NCI-H1417 (cell line): ENCODE measurements at places on chromosomes 12 and 14.

DNA sequence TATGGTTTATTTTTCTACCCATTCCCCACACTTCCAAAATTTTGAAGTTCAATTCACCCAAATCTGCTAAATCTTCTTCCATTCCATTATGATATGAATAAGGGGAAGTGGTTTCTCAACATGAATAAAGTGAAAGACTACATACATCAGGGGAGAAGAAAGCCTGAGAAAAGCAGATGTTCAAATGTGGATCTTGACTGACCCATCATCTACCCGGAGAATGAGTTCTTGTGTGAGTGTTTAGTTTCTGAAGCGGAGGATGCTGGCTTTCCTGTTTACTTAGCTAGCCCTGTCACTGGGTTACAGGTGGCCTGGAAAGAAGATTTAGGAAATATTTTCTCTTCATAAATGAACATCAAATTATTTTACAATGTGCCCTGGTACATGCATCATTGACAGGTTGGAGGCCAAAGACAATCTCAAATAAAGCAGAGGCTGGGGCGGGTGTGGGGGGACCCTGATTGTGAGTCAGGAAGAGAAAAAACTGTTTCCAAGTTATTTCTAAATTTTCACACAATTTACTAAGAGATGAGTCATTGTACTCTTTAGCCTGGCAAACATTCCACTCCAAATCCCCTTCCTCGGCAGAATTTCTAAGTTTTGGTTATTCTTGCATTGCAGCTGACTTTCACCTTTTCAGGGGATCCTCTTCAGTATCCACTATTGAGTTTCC lies 135.6 kb downstream of the SLC25A21 start:
- no peak for DNase-seq

GRCh38 chr12:57214398-57214781 lies 2.2 kb upstream of the NXPH4 start:
- peak; percentile 86 for DNase-seq

- no peak for DNase-seq
These were observed 32.6 kb upstream of the ARHGAP5 start for GRCh38 chr14:32044454-32044853.

DNA sequence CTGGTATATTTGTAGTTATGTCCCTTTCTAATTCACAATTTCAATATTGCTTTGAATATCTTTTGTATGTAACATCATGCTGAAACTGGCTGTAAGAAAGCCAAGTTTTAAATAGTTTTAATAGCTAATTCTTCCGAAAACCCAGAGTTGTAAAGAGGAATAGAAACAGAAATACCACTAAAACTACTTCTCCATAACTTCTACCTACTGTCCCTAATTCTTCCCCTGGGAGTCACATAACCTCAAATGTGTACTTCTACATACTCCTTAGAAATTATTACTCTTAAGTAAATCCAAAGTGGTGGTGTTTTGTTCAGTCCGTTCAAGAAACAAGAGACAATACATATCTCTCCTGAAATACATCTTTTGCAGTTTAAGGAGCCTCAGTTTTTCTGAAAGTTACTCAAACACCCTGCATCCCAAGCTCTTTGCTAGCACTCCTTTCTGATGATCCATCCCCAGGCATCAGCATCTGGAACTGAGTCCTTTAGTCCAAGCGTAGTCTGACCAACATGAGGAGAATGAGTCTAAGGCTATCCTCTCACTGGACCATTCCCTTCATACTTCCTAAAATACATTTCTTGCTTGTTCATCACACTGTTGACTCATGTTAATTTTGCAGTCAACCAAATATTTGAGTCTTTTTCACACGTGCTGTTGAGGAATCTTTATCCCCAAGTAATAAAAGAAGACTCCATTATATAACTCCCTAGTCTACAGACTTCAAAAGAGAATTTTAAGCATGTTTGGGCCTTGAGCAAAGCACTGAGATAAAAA lies 214.3 kb upstream of the NUDT4 start:
- no peak for DNase-seq

DNA sequence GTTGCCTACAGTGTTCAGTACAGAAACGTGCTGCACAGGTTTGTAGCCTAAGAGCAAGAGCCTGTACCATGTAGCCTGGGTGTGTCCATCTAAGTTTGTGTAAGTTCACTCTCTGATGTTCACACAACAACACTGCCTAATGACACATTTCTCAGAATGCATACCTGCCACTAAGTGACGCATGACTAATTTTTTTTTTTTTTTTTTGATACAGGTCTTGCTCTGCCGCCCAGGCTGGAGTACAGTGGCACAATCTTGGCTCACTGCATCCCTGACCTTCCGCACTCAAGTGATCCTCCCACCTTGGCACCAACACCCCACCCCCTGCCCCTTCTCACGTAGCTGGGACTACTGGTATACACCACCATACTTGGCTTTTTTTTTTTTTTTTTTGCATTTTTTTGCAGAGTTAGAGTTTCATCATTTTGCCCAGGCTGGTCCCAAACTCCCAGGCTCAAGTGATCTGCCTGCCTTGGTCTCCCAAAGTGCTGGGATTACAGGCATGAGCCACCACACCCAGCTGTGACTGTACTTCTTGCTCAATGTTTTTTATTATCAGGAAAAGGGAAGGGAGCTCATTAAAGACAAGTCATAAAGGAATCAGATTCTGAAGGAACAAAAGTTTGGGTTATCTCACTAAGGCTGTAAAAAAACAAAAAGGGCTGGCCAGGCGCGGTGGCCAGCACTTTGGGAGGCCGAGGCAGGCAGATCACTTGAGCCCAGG lies 10.0 kb upstream of the CDC42BPB start:
- DNase-seq, result no peak

GRCh38 chr12:120592121-120593049 lies 11.2 kb upstream of the POP5 start:
- DNase-seq, result no peak

GRCh38 chr12:87704374-87704773 lies 324.8 kb downstream of the C12orf50 start:
- DNase-seq, result no peak

DNA sequence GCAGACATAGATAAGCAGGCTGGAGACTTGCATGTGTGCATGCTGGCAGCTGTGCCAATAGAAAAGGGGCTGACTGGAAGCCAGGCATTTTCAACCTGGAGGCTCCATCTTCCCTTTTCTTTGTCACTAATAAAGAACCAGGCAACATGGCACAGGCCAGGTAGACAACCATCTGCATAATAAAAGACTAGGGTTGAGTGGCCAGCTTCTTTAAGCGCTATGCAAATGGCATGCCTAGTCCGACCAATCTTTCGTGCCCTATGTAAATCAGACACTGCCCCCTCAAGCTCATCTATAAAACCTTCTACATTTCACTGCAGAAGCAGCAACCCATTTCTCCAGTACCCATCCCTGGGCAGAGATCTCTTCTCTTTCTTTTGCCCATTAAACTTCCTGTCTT lies 4.6 kb upstream of the KLRC1 start:
- DNase-seq, result no peak

DNA sequence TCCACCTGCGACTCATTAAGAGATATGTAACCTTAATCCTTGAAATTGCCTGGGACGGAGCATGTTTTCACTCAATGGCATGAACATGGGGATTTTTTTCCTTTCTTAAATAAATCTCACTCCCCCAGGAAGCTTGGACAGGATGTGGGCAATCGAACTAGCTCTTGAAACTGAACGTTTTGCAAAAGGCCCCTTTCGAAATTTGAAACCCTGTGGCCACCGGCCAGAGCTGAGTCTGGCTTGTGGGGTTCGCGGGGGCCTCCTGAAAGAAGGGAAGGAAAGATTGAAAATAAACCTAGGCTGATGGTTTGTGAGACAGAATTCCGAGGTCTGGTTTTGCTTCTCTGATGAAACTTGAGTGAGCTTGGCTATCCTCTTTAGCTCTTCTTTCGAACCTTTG lies 101.4 kb upstream of the RTL1 start:
- DNase-seq, result no peak

GRCh38 chr14:69987406-69988121 lies 108.3 kb downstream of the SMOC1 start:
- DNase-seq, result no peak

DNA sequence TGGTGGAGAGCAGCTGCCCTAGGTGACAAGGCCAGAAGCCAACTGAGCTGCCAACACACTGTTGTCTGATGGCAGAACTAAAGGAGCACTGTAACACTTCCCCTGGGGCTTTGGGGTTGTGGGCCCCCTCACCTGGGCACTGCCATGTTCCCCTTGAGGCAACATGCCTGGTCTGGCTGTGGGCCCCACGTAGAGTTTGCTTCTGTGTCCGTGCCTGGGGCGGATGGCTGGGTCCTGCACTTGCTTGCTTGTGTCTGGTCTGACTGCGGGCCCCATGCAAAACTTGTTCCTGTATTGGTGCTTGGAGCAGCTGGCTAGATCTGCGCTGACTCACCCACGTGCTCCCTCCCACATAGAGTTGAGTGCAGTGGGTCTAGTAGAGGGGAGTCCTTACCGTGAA lies 78.4 kb downstream of the MNAT1 start:
- no peak for DNase-seq

GRCh38 chr14:77187649-77188012 lies 6.0 kb downstream of the TMEM63C start:
- no peak for DNase-seq

- DNase-seq, result no peak
These were observed 243.1 kb downstream of the AKAP6 start for GRCh38 chr14:32571995-32572866.

DNA sequence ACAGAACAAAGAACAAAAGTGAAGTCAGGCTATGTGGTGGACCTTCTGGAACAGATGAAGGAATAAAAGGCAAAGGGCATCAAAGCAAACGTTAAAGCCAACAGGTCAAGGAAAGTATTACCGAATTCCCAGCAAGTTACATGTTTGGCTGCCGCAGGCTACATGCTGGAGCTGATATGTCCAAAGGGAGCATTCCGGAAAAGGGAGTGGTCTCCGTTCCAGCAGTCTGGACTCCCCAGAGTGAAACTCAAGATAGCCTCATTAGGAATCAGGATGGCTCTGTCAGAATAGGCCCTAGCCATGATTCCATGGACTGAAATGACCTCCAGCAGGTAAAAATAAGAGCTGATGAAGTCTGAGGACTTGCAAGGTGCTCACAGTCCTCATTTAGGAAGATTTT lies 379.8 kb upstream of the PRICKLE1 start:
- no peak for DNase-seq

DNA sequence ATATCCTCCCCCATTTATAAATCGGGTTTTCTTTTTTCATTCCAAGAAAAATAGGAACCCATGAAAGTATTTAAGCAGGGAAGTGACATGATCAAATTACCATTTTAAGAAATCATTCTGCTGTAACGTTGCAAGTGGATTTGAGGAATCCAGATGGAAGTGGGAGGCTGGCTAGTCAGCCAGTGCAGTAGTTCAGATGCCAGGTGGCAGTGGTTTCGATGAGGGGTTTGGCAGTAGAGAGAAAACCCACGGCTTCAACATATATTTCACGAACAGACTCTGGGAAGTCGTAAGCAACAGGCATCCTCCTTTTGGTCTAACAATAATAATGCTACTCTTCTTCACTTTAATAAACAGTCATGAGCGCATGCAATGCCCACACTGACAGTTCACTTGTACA lies 25.0 kb downstream of the PDZRN4 start:
- peak; percentile 89 for DNase-seq

DNA sequence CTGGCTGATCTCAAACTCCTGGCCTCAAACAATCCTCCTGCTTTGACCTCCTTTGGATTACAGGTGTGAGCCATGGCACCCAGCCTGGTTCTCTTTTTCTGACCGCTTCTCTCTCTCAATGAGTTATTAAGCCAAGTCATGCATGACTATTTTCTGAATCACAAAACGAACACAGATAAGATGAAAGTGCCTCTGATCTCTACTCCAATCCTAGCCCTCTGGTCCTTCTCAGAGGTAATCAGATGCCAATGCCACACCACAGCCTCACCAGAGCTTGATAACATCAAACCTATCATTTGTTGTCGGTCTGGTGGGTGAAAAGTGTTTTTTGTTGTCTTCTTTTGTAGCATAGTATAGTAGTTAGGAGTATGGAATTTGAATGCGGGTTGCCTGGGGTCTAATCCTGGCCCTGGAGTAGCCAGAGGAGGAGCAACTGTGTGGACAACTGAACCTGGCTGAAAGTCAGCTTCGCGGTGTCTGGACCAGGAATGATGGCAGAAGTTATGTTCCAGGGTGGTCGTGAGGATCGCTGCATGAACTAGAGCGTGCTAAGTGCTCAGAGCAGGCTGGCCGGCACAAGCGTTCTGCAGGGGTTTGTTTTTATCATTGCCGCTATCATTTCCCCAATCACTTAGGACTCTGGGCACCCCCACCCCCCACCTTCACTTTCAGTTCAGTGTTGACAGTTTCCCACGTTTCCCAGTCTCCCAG lies 77.9 kb downstream of the SPRING1 start:
- DNase-seq, result no peak

DNA sequence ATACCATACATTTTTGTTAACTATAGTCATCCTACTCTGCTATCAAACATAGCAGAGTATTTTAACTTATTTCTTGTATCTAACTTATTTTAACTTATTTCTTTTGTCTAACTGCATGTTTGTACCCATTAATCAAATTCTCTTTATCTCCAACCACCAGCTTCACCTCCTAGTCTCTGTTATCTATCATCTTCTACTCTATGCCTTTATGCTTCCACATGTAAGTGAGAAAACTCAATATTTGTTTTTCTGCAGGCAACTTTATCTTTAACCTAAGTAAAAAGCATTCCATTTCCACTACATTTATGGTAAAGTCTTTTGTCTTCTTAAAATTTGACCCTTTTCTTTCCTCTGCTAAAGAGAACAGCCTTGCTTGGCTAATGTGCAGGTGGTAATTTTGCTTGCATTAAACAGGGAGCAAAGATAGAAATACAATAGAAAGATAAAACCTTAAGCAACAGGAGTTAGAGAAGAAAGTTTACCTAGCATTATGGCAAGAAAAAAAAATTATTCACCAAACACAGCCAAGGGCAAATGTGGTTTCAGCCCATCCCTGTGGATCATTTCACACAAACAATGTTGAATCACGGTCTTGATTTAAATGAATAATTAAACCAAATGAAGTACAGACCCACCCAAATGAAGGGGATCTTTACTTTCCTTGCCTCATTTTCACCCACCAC lies 110.9 kb upstream of the TSPAN8 start:
- no peak for DNase-seq

GRCh38 chr12:104604995-104605675 lies 148.4 kb downstream of the CHST11 start:
- no peak for DNase-seq

DNA sequence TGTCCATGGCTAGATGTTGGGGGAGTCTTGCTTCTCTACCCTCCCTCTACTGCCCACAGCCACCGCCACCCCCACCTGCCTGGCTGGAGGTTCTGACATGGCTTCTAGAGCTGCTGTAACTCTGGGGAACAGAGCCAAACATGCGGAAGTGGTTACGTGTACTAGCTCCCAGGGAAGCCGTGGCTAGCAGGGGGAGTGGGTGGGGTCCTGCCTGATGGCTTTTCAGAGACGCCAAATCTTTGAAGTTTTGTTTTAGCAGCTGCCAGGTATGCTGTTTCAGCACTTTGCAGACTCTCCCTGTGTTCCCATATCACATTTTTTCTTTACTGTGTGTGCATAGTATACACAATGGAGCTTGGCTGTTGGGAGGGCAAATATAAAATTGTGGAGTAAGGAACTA lies 150.3 kb downstream of the TGFB3 start:
- DNase-seq, result peak; percentile 77

DNA sequence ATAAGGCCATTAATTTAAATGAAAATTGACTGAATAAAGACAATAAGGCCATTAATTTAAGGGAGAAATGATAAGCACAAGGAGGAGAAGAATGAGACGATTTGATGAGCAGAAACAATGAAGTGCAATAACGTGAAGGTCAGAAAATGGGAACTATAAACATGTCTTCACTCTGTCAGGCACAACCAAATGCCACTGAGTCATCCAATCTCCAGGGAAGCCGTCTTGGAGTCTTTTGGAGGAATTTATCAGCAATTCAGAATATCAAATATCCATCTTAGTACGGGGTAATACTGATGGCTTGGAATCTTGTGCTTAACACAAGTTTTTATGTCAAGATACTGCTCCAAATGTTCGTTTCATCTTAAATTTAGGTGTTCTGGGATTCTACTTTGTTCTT lies 159.9 kb downstream of the CAPZA3 start:
- no peak for DNase-seq
